Endothelial cell (in vitro differentiated cells): ENCODE measurements at places on chromosomes 6 and 20. TPM values are rescaled to one million over a fixed set of nuclear protein-coding genes. Genes with fewer than 3 reads are reported as not detected.

The ZSCAN23 gene
- total RNA-seq = 6.8 TPM

The OR2H2 gene
- not detected for total RNA-seq

The LST1 gene
- 1.7 TPM for total RNA-seq

The ENPP3 gene
- 0.64 TPM for total RNA-seq

The ZC3H12D gene
- 0.72 TPM for total RNA-seq

The MATN4 gene
- not detected for total RNA-seq
